Bronchial epithelial cell (primary cell): ENCODE measurements at places on chromosomes 7 and 10. TPM values are rescaled to one million over a fixed set of nuclear protein-coding genes. Genes with fewer than 3 reads are reported as not detected.
A peak's percentile ranks its signal among the peaks of the same experiment; 100 is the strongest.

NOBOX gene
- total RNA-seq, result not detected in 2 replicates

ADAP1 gene
- total RNA-seq, result 26.9 and 45.3 TPM in 2 replicates

UFSP1 gene
- total RNA-seq, result 4.2 and 4.7 TPM in 2 replicates

OPN1SW gene
- total RNA-seq, result not detected in 2 replicates

C10orf67 gene
- total RNA-seq, result 0.26 TPM in 1 of 2 replicates, not detected in the other

RNF148 gene
- 0.26 TPM in 2 replicates for total RNA-seq

ADGRA1 gene
- total RNA-seq, result not detected in 2 replicates

DCLRE1C gene
- 9.0 and 10.2 TPM in 2 replicates for total RNA-seq

CAMK2B gene
- total RNA-seq, result 0.13 TPM in 1 of 2 replicates, not detected in the other

DNA sequence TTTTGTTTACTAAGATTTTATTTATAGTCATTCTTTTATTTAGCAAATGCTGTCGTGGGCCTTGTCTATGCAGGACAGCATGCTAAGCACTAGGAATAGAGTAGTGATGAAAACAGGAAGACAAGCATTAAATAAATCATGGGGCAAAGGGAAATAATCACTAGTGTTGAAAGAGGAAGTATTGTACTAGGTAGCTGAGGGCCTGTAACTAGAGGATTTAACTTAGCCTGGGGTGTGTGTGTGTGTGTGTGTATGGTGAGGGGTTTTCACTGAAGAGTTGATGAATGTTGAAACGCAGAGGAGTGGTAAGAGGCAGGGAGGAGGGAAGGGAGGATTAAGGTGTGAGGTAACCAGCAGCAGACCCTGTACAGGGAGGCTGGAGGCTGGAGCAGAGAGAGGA, 446.4 kb downstream of the SDK1 start:
- DNase-seq, result no peak

DNA sequence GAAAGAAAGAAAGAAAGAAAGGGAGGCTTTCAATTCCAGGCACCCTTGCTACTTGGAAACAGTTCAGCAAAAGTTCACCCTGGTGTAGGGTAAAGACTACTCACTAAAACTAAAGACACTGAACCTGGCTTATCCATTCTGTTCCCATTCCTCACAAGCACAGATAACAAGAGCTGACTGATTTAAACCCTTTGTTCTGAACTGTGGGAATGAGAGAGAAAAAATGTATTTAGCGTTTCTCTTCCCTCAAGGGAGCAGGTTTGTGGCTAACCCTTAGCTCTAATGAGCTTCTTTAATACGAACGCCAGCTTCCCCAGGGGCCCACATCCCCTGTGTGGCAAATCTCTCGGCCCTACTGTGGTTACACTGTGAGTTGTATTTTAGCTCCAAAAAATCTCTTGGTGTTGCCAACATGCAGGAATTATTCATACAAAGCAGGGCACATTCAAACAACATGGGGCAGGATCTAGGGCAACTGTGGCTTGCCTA, 23.3 kb downstream of the PRTFDC1 start:
- no peak for DNase-seq

DNA sequence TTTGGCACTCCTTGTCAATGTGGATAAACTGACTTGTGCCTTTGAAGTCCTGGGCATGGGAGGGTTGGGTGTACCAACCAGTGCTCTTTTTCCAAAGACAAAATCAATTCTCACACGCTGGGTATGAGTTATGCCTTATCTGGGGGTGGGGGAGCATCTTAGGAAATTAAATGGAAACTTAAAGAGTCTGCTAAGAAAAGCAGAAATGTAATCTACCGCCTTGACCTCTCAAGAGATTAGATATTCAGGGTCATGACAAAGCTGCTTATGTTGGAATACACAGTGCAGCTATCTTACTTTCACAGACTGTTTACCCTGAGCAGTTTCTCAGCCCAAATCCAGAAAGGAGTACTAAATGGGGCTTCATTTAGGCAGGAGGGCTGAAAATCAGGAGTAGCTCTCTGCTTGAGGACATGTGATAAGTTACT, 2.6 kb downstream of the MEST start:
- no peak for DNase-seq

- peak; percentile 65 for DNase-seq
Measured at GRCh38 chr7:158695726-158696452, 8.7 kb downstream of the NCAPG2 start.

DNA sequence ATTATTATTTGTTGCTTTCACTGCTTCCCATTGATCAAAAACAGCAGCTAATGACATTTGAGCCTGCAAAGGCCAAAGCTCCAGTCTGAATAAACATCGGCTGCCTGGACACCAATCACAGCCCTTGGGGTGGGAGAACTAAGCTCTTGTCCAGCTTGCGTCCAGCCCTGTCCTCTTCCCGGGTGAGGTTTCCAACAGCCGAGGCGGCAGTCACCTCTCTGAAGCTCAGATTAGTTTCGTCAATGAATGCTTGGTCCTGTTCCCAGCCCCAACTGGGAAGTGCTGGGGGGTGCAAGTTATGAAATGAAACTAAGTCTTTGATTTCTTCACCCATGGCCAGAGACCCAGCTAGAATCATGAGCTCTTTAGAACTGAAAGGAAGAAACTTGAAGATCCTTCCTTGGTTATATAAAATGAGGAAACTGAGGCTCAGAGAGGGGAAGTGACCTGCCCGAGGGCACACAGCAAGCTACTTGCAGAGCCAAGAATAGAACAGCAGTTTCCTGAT, 114.0 kb upstream of the TCF7L2 start:
- DNase-seq, result no peak

DNA sequence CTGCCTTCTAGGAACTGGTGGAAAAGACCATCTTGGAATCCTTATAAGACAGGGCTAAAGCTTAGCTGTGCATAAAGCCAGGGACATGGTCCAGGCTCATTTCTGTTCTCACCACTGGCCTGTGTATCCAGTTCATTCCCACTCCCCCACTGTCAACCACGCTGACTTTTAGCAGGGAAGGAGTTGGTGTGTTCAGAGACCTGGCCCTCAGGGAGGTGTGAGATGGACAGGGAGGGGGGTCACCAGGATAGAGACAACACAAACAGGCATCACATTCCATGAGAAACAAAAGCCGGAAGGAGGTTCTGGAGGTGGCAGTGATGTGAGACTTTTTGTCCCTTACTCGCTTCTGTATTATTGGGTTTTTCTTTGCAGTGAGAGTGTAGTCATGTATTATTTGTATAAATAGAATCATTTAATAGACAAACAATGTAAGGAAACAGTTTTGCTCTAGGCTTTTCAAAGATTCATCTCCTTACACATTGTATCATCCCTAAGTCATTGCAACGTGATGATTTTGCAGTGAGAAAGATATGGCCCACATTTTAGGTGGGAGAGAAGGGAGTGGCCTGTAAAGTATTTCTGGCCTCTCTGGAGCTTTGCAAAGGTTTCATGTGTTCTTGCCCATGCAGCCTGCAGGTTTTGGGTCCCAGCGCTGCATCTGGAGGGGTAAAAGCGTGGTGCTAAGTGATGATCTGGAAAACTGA, 52.0 kb downstream of the EEPD1 start:
- no peak for DNase-seq

DNA sequence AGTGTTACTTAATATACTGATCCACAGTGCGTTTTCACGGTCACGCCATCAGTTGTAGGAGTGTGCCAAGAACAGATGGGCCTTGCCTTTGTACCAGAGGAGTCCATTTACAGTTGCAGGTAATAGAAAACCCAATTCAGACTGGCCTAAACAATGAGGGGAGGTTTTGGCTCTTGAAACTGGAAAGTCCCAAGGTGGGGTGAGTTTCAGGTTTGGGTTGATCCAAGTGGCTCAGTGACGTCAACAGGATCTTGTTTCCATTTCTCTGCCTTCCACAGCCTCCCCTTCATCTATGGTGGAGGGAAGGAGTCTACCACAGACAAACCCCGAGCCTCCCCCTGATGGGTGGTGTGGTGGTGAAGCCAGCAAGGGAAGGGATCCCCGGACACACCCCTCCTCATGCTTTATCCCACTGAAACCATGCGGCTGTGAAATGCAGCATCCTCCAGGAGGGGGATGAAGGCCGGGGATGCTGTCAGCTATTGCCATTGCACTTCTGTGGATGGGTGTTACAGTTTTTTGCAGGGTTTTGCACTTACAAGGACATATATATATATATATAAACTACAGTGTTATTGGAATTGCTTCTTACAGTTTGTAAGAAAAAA, 14.8 kb upstream of the SH2D4B start:
- DNase-seq, result peak; percentile 69

GRCh38 chr10:35379226-35380137, 43.2 kb downstream of the CCNY start:
- peak; percentile 63 for DNase-seq

DNA sequence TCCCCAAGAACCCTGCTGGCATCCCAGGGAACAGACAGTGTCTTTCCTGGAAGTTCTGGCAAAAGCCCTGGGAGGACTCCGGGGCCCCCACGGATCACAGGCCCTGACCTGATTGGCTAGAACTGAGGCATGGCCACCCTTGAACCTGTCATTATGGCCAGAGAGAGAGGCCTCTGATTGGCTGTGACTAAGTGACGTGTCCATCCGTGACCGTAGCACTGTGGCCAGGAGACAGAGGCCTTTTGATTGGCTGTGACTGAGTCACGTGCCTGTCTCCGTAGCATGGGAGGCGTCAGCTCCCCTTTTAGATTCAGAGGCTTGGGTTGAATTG, 163.8 kb downstream of the RGS10 start:
- DNase-seq, result no peak

DNA sequence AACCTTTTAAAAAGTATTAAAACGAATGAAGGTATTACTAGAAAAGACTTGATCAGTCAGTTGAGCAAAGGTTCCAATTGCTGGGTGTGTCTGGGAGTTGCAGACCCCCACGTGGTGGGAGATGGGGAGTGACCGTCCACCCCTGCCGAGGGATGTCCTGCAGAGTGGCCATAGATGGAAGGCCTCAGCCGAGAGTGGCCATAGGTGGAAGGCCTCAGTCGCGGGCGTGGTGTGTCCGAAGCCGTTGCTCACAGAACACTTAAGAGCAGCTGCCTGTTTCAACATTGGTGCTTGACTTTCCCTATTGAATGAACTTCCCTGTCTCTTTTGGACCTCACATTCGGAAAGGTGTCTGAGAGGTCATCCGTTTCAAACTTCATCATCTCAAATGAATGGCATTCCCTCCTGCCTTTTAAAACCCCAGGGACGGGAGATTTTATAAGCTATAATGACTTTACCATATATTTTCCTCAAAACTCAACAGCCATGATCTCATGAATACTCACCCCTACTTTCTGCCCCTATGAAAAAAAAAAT, 69.4 kb downstream of the CAMK1D start:
- DNase-seq, result no peak

DNA sequence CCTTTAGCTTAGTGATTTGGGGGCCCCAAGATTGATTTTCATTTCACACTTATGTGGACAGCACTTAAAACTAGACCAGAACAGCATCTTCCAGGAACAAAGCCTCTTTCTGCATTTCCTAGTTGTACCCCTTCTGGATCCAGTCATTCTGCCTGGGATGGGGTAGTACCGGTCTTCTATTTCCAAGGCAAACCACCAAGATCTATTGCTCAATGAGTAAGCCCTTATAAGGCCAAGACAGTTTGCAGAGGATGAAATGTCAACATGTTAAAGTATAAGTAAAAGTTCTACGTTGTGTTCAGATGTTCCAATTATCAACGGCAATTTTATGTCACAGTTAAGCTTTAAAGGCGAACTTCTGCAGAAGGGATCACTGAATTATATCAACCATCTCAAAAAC, 106.9 kb upstream of the ZNF746 start:
- no peak for DNase-seq

- no peak for DNase-seq
Measured at GRCh38 chr10:69795242-69795934, 6.3 kb upstream of the COL13A1 start.

DNA sequence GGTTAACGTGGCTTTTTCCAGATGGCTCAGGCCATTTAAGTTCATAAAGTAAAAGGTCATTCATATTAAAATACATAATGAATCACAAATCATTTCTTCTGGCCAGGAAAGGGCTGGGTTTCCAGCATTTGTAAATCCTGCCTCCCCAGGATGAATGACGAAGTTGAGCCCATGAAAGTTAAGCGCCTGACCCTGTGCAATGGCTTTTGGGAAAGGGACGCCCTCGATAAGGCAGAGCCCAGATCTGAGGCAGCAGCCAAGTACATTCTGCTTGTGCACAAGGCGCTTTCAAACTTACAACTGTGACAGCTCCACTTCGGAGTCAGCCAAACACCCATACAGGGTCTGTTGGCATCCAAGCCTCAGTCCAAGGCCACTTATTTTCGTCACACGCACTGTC, 2.8 kb downstream of the GIMAP6 start:
- no peak for DNase-seq

GRCh38 chr10:66095610-66096009, 830.2 kb upstream of the LRRTM3 start:
- DNase-seq, result no peak

DNA sequence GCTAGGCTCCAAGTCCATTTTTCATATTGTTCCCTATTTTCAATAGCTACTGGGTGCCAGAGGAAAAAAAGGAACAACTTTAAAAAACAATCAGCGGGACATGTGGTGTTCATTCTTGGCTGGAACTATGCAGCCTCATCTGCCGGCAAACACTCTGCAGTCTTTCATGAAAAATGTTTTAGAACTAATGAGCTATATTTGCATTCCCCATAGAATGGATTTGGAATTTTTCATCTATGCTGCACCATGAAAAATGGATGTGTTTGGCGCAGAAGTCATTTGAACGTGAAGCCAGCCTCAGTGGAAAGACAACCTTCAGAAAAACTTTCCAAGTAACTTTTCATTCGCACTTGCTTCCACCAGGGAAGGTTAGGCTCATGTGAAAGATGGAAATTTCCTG, 270.5 kb downstream of the SKAP2 start:
- no peak for DNase-seq

DNA sequence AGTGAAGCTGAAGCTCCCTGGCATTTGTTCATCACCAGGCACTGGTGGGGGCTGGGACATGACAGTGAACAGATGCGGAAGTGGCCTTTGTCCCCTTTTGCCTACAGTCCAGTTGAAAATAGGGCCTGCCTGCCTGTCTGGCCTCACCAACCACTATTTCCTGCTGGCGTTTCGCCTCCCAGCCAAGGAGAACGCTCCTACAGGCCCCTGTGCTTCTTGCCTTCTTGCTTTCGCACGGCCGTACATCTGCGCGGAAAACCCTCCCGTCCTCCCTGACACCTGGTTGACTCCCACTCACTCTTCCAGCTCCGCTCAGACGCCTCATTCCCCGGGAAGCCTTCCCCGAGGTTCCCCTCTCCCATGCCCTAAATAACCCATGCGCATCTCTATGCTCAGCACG, 317.3 kb downstream of the PRPF18 start:
- no peak for DNase-seq

DNA sequence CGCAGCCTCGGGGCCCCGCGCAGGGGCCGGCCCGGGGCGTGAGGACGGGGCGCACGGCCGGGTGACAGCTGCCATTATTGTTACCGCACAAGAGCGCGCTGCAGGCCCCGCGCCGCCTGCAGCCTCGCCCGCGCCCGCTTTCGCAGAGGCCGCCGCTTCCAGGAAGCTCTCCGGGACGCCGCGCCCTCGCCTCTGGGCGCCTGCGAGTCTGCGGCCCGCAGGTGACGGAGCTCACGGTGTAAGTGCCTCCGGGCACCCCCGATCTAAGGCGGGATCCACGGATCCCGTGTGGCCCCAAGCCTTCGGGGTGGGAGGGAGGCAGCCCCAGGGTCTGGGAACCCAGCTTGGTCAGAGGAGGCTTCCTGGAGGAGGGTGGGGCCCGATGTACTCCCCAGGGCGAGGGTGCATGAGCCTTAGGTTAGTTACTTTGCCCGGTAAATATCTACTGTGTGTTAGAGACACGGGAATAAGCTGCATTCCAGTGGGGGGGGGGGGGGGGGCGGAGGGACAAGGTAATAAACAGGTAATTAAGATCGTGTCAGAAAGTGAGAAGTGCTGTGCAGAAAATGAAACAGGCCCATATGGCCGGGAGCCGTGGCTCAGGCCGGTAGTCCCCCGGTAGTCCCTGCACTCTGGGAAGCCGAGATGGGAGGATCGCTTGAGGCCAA, 638 bp downstream of the IQCE start:
- DNase-seq, result no peak

- DNase-seq, result no peak
Measured at GRCh38 chr10:133405844-133406527, 12.0 kb downstream of the MTG1 start.
